ENCODE measurements at places on chromosomes 5 and 9. TPM values are rescaled to one million over a fixed set of nuclear protein-coding genes. Genes with fewer than 3 reads are reported as not detected.

DNA sequence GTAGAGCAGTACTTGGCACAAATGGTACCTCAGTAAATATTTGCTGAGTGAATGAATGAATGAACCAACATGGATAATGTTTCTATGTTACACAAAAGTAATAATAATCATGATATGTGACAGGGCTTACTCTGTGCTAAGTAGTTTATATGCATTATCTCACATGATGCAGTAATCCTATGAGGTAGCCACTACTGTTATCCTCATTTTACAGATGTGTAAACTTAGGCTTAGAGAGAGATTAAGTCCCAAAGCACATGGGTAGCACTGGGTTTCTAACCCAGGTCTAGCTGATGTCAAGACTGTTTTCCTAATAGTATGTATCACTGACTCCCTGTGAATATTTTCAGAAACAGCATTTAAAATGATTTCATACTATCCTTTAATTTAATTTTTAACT lies 44.1 kb upstream of the VDAC1 start:
- DNase-seq: no peak

Gene PFN3
- not detected for total RNA-seq

GRCh38 chr5:51974834-51975233 lies 591.6 kb downstream of the ISL1 start:
- no peak for DNase-seq

- DNase-seq: no peak
Observed at GRCh38 chr9:97064176-97064575, 25.2 kb upstream of the CTSV start.

Gene C9orf40
- total RNA-seq: 4.7 TPM

DNA sequence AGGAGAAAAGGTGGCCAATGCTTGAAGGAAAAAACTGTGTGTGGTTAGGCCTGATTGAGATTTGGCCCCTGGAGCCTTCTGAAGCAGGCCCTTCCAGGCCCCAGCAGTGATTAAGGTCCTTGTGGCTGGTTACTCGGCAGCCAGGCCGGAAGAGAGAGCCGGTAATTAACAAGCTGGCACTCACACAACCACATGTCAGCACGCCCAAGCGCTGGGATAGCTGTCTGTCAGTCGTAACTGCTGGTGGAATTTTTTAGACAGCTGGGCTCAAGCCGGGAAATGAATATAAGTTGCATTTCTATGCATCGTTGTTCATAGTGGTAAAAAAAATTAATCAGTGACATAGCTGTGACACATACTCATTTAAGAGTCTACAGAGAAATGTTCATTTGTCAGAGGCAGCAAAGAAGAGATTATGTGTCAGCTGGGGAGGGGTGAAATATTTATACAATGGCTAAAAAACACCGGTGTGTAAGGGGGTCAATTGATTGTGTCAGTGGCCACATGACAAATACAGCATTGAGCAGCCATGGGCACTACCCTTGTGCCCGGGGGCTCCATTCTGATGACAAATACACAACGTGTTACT lies 13.7 kb upstream of the ARAP3 start:
- DNase-seq: no peak

DNA sequence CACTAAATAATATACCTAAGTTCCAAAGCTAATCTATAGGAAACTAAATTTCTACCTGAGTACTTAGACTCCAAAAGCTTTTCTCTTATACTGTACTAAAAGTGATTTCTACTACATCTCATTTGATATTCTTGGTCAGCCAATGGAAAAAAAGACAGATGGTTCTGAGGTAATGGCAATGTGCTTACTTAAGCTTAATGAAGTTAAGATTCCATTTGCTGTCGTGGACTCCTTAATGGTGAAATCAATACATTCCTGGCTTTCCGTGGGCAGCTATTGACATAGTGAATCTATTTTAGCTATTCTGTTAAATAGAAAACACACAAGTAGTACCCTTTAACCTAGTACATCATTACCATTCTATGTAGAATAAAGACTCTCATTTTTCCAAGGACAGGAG lies 1825.6 kb upstream of the CDH9 start:
- no peak for DNase-seq

Gene PCDHGB7
- total RNA-seq: 22.9 TPM

- no peak for DNase-seq
Observed at GRCh38 chr5:62138607-62139006, 167.4 kb upstream of the KIF2A start.

Gene FAM53C
- total RNA-seq: 21.6 TPM

GRCh38 chr9:119078015-119078414 lies 291.2 kb downstream of the BRINP1 start:
- no peak for DNase-seq

DNA sequence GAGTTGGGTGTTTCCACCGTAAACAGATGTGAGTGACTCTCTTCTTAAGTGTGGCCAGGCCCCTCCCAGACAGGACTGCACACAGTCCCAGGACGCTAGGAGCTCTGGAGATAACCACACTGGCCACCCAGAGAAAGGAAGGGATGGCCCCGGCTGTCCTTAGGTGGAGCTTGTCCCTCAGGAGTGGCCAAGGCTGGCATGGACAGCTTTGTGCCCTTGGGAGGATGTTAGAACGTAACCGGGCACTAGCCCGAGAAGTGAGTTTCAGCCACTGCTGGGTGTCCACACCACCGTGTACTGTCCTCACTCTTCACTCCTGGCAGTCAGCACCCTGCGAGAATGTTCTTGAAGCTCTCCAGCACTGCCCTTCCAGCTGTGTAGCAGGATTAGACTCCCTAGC lies 35.8 kb upstream of the FCN2 start:
- no peak for DNase-seq
